ENCODE measurements at places on chromosomes 1 and 21. TPM values are rescaled to one million over a fixed set of nuclear protein-coding genes. Genes with fewer than 3 reads are reported as not detected.
A peak's percentile ranks its signal among the peaks of the same experiment; 100 is the strongest.

Gene MYOC
- total RNA-seq: not detected

DNA sequence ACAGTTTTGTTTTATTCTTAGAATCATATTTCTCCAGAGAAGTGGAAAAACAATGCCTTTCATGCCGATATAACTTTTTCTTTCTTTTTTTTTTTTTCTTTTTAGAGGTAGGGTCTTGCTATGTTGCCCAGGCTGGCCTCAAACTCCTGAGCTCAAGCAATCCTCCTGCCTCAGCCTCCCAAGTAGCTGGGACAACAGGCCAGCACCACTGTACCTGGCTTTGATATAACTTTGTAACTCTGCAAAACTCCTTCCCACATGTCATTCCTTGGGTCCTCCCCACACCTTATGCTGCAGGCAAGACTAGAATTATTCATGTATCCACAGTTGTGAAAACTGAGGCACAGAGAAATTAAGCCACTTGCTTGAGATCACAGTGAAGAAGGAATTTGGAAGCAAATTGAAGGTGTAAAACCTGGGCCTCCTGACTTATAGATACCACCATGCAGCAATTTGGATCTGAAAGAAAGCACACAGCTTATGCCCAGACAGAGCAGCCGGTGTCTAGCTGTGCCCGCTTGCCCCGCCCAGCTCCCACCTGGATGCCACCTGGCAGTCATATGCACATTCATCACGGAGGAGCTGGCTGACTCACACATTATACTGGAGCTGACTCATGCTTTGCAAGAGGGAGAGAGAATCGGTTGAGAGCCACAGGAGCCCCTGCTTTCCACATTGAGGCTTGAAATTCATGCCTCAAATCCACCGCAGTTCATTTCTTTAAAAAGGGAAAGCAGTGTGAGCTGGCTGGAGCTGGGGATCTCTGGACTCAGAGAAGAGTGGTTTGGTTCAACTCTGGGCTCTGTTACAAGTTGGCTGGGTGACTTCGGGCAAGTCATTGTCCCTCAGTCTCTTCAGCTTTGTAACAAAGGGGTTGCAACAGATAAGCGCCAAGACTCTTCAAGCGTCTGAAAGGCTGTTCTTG lies 8.3 kb upstream of the SLC2A1 start:
- DNase-seq: peak; percentile 85

DNA sequence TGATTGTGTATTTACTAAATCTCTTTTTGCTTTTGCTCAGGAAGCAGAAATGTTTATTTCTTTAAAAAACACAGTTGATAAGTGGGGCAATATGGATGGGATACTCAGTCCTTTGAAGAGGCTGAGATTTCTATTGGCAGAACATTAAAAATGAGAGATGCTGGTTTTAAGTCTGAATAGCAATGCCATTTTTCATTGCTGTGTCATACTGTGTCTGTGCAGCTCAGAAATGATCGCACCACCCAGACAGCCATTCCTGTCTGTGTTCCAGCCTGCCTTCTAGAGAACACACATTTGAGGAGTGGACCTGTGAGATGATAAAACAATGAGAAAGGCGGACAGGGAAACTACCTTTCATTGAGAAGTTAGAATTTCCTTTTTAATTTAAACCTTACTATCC lies 231.2 kb upstream of the USP24 start:
- DNase-seq: no peak

GRCh38 chr1:10712568-10713362 lies 83.7 kb downstream of the CASZ1 start:
- DNase-seq: no peak

DNA sequence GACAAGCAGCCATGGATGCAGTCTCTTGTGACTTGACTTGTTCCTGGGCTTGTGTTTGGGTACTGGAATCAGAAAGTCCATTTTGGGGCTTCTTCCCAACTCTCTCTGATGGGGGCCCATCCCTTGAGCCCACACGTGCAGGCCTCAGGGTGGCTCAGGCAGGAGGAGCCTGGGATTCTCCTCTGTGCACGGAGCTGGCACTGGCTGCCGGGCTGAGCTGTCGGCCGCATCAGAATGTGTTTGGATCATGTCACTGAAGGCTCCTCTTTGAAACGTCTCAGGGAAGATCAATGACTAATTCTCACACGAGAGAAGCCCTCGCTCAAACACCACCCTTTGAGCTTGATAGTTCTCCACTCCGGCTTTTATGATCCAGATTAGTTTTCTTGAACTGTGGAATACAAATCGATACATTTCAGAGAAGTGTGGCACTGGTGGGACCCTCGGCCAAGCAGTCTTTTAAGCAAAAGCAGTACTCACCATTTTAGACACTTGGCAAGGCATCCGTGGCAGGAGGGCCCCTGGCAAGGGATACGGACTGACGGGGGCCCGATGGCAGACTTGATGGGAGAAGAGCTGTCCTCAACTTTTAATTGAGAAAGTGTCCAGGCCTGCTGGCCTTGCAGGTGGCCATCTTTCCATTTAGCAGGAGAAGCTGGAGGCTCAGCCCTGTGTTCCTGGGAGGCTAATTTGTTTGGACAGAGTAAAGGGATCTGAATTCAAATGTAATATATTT lies 220.7 kb upstream of the C1orf174 start:
- no peak for DNase-seq

GRCh38 chr1:236458996-236459395 lies 64.8 kb upstream of the LGALS8 start:
- no peak for DNase-seq

GRCh38 chr1:235763962-235764361 lies 102.7 kb downstream of the LYST start:
- no peak for DNase-seq

Gene FLG
- total RNA-seq: 0.06 TPM

Gene HSD11B1
- not detected for total RNA-seq

Measured in SJSA1 (cell line).